Bronchial smooth muscle cell (primary cell): ENCODE measurements at places on chromosomes 6 and 20. TPM values are rescaled to one million over a fixed set of nuclear protein-coding genes. Genes with fewer than 3 reads are reported as not detected.

The HDGFL1 gene
- not detected in 2 replicates for total RNA-seq

The SLC22A7 gene
- total RNA-seq, result not detected in 2 replicates

The HEY2 gene
- not detected in 2 replicates for total RNA-seq

The FAM209B gene
- total RNA-seq, result 0.34 TPM in 1 of 2 replicates, not detected in the other

The PACRG gene
- total RNA-seq, result 0.16 and 0.17 TPM in 2 replicates

The DLL1 gene
- under 0.01 and 0.09 TPM in 2 replicates for total RNA-seq

The DEFB113 gene
- not detected in 2 replicates for total RNA-seq

The AKAP12 gene
- total RNA-seq, result 113 and 143 TPM in 2 replicates

The BTN1A1 gene
- total RNA-seq, result under 0.01 TPM in 1 of 2 replicates, not detected in the other

The UBR2 gene
- 22.7 and 27.2 TPM in 2 replicates for total RNA-seq

The HLA-G gene
- total RNA-seq, result 0.16 and 0.17 TPM in 2 replicates

The FOXQ1 gene
- 1.3 and 2.2 TPM in 2 replicates for total RNA-seq

The KLHDC3 gene
- total RNA-seq, result 43.7 and 56.8 TPM in 2 replicates

The PXDC1 gene
- 22.2 and 24.9 TPM in 2 replicates for total RNA-seq

The PRND gene
- not detected in 2 replicates for total RNA-seq

The BTNL2 gene
- not detected in 2 replicates for total RNA-seq

The NKX2-2 gene
- total RNA-seq, result under 0.01 TPM in 1 of 2 replicates, not detected in the other
